ENCODE measurements at places on chromosomes 12 and 14. TPM values are rescaled to one million over a fixed set of nuclear protein-coding genes. Genes with fewer than 3 reads are reported as not detected.

Gene NGB
- total RNA-seq, result not detected

Gene RPGRIP1
- total RNA-seq, result not detected

Gene CARMIL3
- 0.34 TPM for total RNA-seq

Gene FAM181A
- not detected for total RNA-seq

Gene KLHL33
- not detected for total RNA-seq

Gene IL23A
- 0.34 TPM for total RNA-seq

Gene FAIM2
- not detected for total RNA-seq

Gene OR2AP1
- total RNA-seq, result not detected

Gene CCDC177
- total RNA-seq, result not detected

Gene ANKRD33
- not detected for total RNA-seq

Gene PPM1H
- total RNA-seq, result 5.0 TPM

Gene RND1
- total RNA-seq, result 0.78 TPM

Gene EML5
- 0.78 TPM for total RNA-seq

Gene ATF7
- 10.3 TPM for total RNA-seq

Gene DNM1L
- 80.7 TPM for total RNA-seq

Gene HDAC7
- total RNA-seq, result 8.2 TPM

Gene FAM90A1
- total RNA-seq, result not detected

Gene TMTC2
- 22.6 TPM for total RNA-seq

Gene GTF2H3
- 59.1 TPM for total RNA-seq

Gene GALC
- 21.1 TPM for total RNA-seq

Gene TMPRSS12
- not detected for total RNA-seq

Gene ASIC1
- 2.1 TPM for total RNA-seq

Gene PRB4
- total RNA-seq, result not detected

Gene ASPG
- under 0.01 TPM for total RNA-seq

Gene DPY19L2
- total RNA-seq, result 1.6 TPM

Gene NKX2-1
- not detected for total RNA-seq

Gene MYRFL
- total RNA-seq, result 0.34 TPM

Gene FLRT2
- total RNA-seq, result 14.4 TPM

Gene BEGAIN
- total RNA-seq, result 0.21 TPM

Gene IL31
- not detected for total RNA-seq

Gene LAG3
- not detected for total RNA-seq

Gene DIO2
- total RNA-seq, result 0.68 TPM

Gene CCDC197
- total RNA-seq, result not detected

Gene DAO
- total RNA-seq, result not detected

Gene GPRC5A
- 20.4 TPM for total RNA-seq

Gene ZNF385A
- total RNA-seq, result 6.2 TPM

Gene EGLN3
- 7.5 TPM for total RNA-seq

Gene LRCOL1
- not detected for total RNA-seq

Gene SPIC
- total RNA-seq, result not detected

Gene LTB4R2
- 9.6 TPM for total RNA-seq

Gene TPPP2
- total RNA-seq, result not detected
